ENCODE measurements at places on chromosomes 13 and 19.

- no peak for DNase-seq
Measured at GRCh38 chr19:30401956-30402355, 29.8 kb downstream of the ZNF536 start.

GRCh38 chr13:84946192-84946591 lies 853.0 kb downstream of the SLITRK6 start:
- DNase-seq: no peak

DNA sequence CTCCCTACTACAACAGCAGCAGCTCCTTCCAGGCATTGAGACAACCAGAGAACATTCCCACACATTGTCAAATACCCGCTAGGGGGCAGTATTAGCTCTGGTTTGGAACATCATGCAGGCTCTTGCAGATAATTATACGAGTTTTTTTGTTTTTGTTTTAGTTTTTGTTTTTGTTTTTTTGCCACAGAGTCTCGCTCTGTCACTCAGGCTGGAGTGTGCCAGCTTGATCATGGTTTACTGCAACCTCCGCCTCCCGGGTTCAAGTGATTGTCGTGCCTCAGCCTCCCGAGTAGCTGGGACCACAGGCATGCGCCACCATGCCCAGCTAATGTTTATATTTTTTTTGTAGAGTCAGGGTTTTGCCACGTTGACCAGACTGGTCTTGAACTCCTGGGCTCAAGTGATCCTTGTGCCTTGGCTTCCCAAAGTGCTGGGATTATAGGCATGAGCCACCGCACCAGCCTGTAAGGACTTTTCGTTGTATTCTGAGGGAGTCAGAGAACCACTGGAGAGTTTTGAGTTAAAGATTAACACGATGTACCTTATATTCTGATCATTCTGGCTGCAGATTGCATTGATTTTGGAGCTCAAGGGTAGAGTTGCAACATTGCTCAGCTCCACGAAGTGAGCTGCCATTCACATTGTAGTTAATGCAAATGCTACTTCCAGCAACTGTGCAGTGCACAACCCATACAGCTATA lies 41.7 kb upstream of the CEACAM20 start:
- peak; percentile 70 for DNase-seq

GRCh38 chr13:46134961-46135522 lies 30.2 kb upstream of the CPB2 start:
- DNase-seq: no peak

DNA sequence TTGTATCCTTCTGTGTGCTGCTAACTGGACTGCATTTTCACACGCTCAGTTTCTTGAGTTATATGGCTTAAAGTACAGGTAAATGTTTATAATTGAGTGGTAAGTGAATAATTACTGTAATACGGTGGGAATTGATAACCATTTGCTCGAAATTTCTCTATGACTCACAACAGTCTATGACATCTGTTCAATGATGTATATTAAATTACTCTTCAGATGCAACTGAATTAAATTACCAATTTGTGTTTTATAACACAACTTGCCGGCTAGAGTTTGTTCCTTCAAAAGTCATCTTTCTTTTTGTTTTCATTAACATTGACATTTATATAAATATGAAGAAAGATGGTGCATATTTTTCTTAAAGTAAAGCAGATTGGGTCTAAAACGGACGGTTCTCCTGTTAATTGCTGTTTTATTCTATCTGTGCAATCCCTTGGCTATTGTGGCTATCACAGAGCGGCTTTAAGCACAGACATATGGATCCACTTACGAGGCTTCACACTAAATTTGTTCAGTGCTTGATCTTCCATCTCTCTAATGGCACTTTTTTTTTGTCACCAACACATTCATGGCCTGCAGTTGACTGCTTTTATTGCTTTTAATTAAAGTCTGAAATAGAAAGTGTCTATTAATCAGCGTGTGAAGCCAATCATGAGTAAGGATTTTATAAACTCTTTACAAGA lies 1291.6 kb upstream of the SLC10A2 start:
- DNase-seq: no peak

Measured in natural killer cell (primary cell).